ENCODE measurements at places on chromosomes 1 and 21. TPM values are rescaled to one million over a fixed set of nuclear protein-coding genes. Genes with fewer than 3 reads are reported as not detected.

LRRC53 gene
- total RNA-seq: not detected

TMIGD3 gene
- total RNA-seq: not detected

RGS8 gene
- total RNA-seq: not detected

ITLN2 gene
- total RNA-seq: not detected

GBP6 gene
- total RNA-seq: not detected

ALX3 gene
- not detected for total RNA-seq

CYP4B1 gene
- total RNA-seq: not detected

ZNF683 gene
- not detected for total RNA-seq

IGSF9 gene
- total RNA-seq: 0.16 TPM

TTLL7 gene
- 5.4 TPM for total RNA-seq

HS2ST1 gene
- 18.3 TPM for total RNA-seq

- H3K36me3 ChIP-seq: no peaks in the 10 kb centered on the region
- DNase-seq: no peak
- no peak overlapping the region for H3K27ac ChIP-seq
- peaks cover 3% of the 10 kb centered on the region for H3K27me3 ChIP-seq
Measured at GRCh38 chr21:29810871-29811270, 128.9 kb downstream of the GRIK1 start.

GRCh38 chr1:113320272-113320671, 70.0 kb upstream of the MAGI3 start:
- no peak overlapping the region for H3K27ac ChIP-seq
- H3K4me1 ChIP-seq: peaks cover 2% of the 10 kb centered on the region
- DNase-seq: no peak

GRCh38 chr1:200954434-200954833, 59.7 kb downstream of the INAVA start:
- H3K27me3 ChIP-seq: no peaks in the 10 kb centered on the region
- no peaks in the 10 kb centered on the region for H3K4me1 ChIP-seq
- no peak overlapping the region for H3K27ac ChIP-seq
- no peak for DNase-seq

DNA sequence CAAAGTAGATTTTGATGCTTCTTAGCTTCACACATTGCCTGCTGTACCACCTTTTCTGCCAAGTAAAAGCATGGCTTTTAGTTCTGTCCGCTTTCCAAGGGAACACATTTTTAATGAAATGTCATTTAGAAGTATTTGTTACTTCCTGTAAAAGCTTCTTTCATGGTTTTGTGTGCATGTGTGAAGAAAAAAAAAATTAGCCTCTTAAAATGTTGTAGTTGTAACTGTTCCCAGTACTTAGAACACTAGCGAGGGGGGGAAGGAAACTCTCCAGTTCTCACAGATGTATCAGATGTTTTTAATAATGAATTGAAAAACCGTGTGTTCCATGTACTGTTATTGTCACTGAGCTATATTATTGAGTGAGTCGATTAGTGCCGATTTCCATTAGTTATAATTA, 568.3 kb upstream of the ADGRL2 start:
- peaks cover 14% of the 10 kb centered on the region for H3K4me1 ChIP-seq
- no peaks in the 10 kb centered on the region for H3K36me3 ChIP-seq
- H3K27ac ChIP-seq: no peak overlapping the region
- 0 out of 2 replicates have a peak, but pooled peaks cover 3% of the 10 kb centered on the region for H3K27me3 ChIP-seq

DNA sequence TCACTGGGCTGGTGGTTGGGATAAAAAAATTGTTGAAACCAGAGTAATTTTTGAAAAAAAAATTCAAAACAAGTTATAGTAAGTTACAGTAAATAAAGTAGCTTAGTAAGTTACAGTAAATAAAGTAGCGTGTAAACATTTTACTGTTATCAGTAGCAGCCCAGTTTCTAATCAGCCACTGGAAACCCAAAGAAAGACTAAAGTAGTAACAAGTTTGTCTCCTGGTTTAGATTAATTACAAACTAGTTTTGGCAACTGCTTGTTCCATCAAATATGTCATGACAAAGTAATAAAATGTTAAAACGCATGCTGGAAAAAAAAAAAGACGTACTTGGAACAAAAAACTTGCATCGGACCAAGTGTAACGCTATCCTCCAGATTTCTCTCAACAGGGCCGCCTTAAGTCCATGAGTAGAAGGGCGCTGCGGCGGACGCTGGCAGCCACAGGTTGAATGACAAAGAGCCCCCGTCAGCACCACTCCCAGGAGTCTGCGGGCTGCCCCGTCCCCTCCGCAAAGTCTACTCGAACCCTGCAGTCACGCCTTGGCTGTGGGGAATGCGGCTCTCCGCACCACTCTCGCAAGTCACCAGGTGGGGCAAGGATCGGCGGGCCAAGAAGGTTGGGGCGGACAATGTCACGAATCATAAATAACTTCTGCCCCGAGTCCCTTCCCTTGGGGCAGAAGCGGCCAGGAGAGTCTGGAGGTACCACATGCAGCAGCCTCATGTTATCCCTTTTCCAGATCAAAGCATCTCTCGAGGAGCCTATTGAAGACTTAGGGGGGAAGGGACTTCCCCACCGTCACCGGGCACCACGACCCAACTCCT, 837 bp downstream of the SLC16A1 start:
- H3K27me3 ChIP-seq: no peaks in the 10 kb centered on the region
- peak overlapping the region; percentile 76 for H3K27ac ChIP-seq
- peak overlapping the region; percentile 59 for H3K4me3 ChIP-seq
- H3K36me3 ChIP-seq: 0 out of 2 replicates have a peak, but pooled peaks cover 5% of the 10 kb centered on the region
- peak; percentile 80 for DNase-seq

GRCh38 chr1:59017501-59018231, 233.8 kb upstream of the JUN start:
- no peaks in the 10 kb centered on the region for H3K36me3 ChIP-seq
- H3K4me1 ChIP-seq: peaks cover 74% of the 10 kb centered on the region
- no peak overlapping the region for H3K4me3 ChIP-seq

DNA sequence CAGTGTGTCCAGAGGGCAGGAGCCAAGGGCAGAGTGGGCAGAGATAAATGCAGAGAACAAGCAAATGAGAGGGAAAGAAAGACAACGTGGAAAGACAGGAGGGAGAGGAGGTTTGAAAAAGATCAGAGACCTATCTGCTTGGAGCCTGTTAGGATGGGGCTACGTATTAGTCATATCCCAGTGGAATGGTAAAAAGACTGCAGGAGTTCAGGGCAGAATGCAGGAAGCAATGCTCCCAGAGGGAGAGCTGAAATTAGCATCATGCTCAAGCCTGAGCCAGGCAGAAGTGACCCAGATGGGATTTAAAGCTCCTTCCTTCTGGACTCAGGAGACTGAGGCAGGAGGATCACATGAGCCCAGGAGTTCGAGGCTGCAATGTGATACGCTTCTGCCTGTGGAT, 261.3 kb upstream of the CHRM3 start:
- H3K4me1 ChIP-seq: no peaks in the 10 kb centered on the region
- H3K4me3 ChIP-seq: no peak overlapping the region
- no peak for DNase-seq
- H3K27ac ChIP-seq: no peak overlapping the region
- no peaks in the 10 kb centered on the region for H3K36me3 ChIP-seq
- H3K27me3 ChIP-seq: no peaks in the 10 kb centered on the region

DNA sequence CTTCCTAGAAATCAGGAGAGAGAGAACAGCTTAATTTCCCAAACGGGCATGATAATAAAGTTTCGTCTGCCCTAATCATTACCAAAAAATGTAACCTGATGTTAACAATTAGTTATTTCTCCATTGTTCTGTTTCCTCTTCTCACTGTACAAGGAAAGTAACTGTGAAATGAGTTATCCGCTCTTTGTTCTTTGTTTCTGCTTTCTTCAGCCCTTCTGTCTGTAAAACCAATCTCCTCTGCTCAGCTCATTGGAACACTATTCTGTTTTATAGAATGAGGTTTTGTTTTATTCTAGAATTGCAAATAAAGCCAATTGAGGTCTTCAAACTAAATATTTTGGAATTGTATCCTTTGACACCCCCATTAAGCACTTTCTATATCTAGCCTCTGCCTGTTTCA, 8.8 kb upstream of the THEM4 start:
- no peak overlapping the region for H3K27ac ChIP-seq
- DNase-seq: no peak
- no peak overlapping the region for H3K4me3 ChIP-seq
- H3K4me1 ChIP-seq: no peaks in the 10 kb centered on the region

- H3K27ac ChIP-seq: no peak overlapping the region
- H3K4me1 ChIP-seq: peaks cover 9% of the 10 kb centered on the region
- no peaks in the 10 kb centered on the region for H3K36me3 ChIP-seq
- H3K4me3 ChIP-seq: no peak overlapping the region
- H3K27me3 ChIP-seq: no peaks in the 10 kb centered on the region
Measured at GRCh38 chr1:32276032-32276782, 15.7 kb upstream of the HDAC1 start.

DNA sequence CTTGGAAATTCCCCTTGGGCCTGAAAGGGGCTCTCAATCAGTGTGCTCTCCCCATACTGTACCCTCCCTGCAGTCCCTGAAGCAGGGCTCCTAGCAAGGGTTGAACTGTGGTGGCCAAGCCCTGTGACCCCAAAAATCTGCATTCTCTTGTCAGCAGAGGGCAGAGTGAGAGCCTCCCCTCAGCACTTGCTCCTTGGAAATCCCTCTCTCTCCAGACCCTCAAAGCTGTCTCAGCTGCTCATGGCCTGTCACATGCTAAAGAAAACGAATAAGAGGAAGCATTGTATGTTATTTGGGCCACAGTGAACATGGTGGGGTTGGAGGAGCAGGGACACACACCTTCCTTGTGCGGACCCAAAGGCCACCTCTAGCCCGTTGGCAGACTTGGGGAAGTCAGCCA, 47.2 kb upstream of the SYNC start:
- peaks cover 15% of the 10 kb centered on the region for H3K4me1 ChIP-seq
- DNase-seq: no peak
- no peak overlapping the region for H3K4me3 ChIP-seq

DNA sequence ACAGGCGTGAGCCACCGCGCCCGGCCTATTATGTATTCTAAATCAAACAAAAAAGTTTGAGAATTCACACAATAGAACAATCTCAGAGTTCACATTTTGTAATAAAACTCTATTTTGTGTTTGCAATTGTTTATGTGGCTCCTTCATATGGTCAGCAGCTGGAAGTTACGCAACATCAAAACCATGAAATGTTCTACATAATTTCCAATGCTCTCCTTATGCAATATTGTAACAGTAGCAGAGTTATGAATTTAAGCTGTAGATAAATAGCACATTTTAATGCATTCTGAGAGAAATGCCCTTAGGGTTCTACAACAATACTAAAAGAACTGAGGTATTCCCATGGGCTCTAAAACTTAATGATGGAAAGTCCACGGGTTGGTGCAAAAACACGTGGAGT, 62.3 kb upstream of the COL11A1 start:
- peaks cover 13% of the 10 kb centered on the region for H3K4me1 ChIP-seq
- no peaks in the 10 kb centered on the region for H3K36me3 ChIP-seq
- H3K4me3 ChIP-seq: no peak overlapping the region
- DNase-seq: no peak
- no peaks in the 10 kb centered on the region for H3K27me3 ChIP-seq

DNA sequence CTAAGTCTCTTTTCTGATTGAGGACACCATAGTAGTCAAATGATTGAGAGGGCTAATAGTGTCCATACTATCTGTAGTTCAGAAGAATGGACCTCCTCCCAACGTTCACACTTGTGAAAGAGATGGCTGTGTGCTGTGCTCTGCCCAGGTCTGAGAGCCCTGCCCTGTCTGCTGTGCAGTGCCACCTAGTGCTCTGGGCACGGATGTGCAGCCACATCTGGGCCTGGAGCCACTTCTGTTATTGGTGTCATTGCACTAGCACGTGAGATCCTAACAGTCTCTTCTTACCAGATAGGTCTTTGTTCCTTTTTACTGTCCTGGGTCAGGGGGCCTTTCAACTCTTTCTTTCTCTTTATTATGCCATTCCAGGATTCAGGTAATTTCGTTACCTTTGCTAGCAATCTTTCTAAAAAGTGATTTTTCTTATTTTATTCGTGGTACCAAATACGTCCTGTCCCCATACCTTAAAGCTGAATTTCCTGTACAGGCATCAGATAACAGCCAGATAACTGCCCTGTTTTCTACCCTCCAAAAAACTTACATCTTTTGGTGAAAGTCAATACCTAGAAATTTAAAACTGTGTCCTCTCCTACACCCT, 21.7 kb downstream of the INTS3 start:
- peak; percentile 70 for DNase-seq
- no peak overlapping the region for H3K4me3 ChIP-seq
- H3K27ac ChIP-seq: no peak overlapping the region
- H3K4me1 ChIP-seq: no peaks in the 10 kb centered on the region

DNA sequence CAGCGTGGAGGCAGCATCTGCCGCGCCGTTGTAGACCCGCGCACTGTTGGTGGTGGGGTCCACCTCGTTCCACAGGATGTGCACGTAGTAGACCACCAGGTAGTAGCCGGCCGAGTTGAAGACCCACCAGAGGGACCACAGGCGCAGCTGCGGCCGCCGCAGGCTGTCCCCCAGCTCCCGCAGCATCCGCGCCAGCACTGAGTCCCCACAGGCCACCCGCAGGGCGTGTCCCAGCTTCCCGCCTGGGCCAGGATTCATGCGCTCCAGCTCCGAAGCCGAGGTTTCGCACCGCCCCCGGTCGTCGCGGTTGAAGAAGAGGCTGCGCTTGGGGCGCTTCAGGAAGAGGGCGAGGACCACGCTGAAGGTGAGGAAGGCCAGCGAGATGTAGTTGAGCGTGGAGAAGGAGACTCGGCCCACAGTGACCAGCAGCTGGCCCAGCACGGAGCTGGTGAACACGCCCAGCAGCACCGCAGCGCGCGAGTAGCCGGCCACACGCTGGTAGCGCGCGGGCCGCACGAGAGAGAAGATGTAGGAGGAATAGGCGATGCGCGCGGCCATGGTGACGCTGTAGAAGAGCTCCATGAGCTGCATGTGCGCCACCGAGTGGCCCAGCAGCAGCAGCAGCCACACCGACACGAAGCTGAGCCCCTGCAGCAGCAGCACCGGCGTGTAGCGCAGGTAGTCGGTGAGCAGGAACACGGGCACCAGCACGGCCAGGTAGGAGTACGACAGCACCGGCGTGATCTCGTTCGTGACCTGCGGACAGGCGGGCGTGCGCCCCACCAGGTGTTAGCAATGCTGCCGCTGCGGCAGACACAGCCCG, 10.6 kb downstream of the SLC19A1 start:
- peaks cover 46% of the 10 kb centered on the region for H3K36me3 ChIP-seq
- no peaks in the 10 kb centered on the region for H3K27me3 ChIP-seq
- no peaks in the 10 kb centered on the region for H3K4me1 ChIP-seq

DNA sequence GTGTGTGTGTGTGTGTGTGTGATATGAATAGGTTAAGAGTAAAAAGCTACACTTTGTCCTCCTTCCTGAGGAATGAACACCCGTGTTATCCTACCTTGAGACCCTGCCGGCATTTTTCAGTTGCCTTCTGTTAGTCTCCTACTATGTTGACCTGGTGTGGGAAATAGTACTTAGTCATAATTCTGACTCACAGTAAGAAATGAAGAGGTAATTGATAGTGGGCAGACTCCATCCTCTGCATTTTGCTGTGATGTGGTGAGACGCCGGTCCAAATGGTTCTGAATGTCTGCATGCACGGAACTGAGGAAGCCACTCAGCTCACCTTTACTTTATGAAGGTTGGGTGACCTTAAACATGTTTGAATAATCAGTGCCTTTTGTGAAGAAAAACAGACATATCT, 12.6 kb downstream of the CD101 start:
- H3K36me3 ChIP-seq: no peaks in the 10 kb centered on the region
- H3K27me3 ChIP-seq: no peaks in the 10 kb centered on the region
- H3K4me3 ChIP-seq: no peak overlapping the region
- no peaks in the 10 kb centered on the region for H3K4me1 ChIP-seq
- DNase-seq: no peak
